Bronchial epithelial cell (primary cell): ENCODE measurements at places on chromosomes 11 and 22.
A peak's percentile ranks its signal among the peaks of the same experiment; 100 is the strongest.

DNA sequence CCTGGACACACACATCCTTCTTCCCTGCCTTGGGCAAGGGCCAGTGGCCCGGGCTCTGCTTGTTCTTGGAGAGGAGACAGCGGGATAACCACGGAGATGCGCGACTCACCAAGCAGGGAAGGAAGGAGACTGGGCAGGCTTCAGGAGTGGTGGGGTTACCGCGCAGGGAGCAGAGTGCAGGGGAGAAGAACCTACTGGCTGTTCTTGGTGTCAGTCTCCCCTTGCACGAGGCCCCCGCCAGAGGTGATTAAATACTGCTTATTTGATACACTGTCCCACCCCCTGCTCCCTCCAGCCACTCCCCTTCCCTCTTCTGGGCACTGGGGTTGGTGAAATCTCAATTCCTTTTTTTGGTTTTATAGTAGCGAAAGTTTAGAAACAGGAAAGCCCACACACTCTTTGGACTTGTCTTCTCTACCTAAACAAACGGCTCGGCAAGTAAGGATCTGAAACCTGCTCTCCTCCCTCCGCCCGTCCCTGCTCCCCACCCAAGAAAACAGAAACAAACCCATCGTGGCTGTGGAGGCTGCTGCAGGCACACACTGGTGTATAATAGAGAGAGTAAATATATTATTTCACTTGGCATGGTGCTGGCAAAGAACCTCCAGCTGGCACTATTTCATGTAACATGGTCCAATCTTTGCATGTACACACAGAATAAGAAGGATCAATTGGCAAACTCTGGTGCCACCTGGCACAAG, 10.8 kb downstream of the LARGE2 start:
- peak; percentile 25 for DNase-seq

- DNase-seq: no peak
Observed at GRCh38 chr11:123227763-123228495, 32.9 kb upstream of the CLMP start.

- DNase-seq: no peak
Observed at GRCh38 chr11:75273411-75274391, 33.1 kb downstream of the TPBGL start.

GRCh38 chr11:69300120-69301060, 6.4 kb downstream of the MYEOV start:
- no peak for DNase-seq
